ENCODE measurements at places on chromosomes 4 and X.

- no peak for DNase-seq
Measured at GRCh38 chr4:140061659-140062289, 92.2 kb downstream of the MAML3 start.

- no peak for DNase-seq
Measured at GRCh38 chr4:17526695-17527477, 11.9 kb downstream of the CLRN2 start.

DNA sequence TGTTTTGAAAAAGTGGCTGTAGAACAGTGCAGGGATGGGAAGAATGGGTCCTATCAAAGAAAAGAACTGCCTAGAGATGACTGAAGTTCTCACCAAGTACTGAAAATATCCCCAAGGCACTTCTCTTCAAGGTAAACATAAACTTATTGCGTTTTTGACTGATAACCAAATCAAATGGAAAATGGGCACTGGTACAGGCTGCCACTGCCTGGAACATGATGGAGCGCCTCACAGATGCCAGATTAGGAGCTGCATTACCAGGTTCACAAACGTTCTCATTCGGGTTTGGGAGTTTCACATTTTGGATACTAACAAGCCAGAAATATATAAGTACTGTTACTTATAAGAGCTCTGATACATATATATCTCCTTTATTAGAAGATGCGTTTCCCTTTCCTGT, 141.3 kb downstream of the CBR4 start:
- DNase-seq, result no peak

DNA sequence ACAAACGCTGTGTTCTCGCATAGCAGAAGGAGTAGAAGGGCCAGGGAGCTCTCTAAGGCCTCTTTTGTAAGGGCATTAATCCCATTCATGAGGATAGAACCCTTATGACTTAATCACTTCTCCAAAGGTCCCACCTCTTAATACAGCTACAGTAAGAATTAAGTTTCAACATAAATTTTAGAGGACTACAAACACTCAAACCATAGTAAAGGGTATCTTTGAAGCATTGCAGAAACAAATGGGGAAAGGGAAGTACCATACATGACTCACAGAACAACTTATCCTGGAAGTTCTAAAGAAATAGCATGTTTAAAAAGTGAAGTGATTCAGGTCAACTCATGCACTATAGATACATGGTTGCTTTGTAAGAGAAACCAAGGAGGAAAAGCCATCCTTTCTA, 680.8 kb downstream of the RPA4 start:
- DNase-seq, result no peak

DNA sequence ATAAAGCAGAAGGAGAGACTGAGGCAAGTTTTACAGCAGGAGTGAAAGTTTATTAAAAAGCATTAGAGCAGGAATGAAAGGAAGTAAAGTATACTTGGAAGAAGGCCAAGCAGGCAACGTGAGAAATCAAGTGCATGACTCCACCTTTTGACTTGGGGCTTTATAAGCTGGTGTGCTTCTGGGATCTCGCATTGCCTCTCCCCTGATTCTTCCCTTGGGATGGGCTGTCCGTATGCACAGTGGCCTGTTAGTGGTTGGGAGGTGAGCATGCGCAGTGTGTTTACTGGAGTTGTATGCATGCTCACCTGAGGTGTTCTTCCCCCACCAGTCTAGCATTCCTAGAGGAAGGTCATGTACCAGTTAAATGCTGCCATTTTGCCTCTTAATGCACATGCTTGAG, 29.1 kb upstream of the C1QTNF7 start:
- DNase-seq, result no peak

DNA sequence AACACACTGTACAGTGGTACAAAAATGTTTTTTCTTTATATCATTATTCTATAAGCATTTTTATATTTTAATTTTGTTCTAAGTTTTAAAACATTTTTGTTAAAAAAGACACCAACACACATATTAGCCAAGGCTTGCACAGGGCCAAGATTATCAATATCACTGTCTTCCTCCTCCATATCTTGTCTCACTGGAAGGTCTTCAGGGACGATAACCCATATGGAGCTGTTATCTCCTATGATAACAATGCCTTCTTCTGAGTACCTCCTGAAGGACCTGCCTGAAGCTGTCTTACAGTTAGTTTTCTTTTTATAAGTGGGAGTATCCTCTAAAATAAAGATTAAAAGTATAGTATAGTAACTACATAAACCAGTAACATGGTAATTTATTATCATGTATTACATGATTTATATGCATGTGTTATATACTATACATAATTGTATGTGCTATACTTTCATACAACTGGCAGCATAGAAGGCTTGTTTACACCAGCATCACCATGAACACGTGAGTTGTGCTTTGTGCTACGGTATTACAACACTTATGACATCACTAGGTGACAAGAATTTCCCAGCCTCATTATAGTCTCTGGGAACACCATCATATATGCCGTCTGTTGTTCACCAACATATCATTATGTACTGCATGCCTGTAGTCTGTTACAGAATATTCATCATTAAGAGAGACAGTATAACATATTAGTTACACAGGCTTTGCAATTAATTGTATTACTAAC, 90.7 kb downstream of the WDFY3 start:
- DNase-seq, result no peak
